ENCODE measurements at places on chromosomes 4 and X. TPM values are rescaled to one million over a fixed set of nuclear protein-coding genes. Genes with fewer than 3 reads are reported as not detected.

- no peak for DNase-seq
- no peaks in the 10 kb centered on the region for H3K36me3 ChIP-seq
- no peak overlapping the region for H3K27ac ChIP-seq
- no peak overlapping the region for H3K4me3 ChIP-seq
Observed at GRCh38 chrX:84634201-84634782, 132.0 kb upstream of the HDX start.

GRCh38 chr4:119284876-119285780 lies 36.8 kb downstream of the FABP2 start:
- peaks cover 32% of the 10 kb centered on the region for H3K4me1 ChIP-seq
- H3K27ac ChIP-seq: peak overlapping the region; percentile 10
- peak; percentile 44 for DNase-seq
- H3K4me3 ChIP-seq: peak overlapping the region; percentile 66

- no peaks in the 10 kb centered on the region for H3K36me3 ChIP-seq
- H3K4me3 ChIP-seq: no peak overlapping the region
- H3K4me1 ChIP-seq: peaks cover 17% of the 10 kb centered on the region
Observed at GRCh38 chrX:17021851-17022604, 75.6 kb downstream of the REPS2 start.

GRCh38 chr4:9602389-9602914 lies 158.2 kb downstream of the DEFB131A start:
- H3K4me3 ChIP-seq: no peak overlapping the region
- H3K27ac ChIP-seq: no peak overlapping the region
- no peaks in the 10 kb centered on the region for H3K4me1 ChIP-seq
- no peaks in the 10 kb centered on the region for H3K36me3 ChIP-seq

DNA sequence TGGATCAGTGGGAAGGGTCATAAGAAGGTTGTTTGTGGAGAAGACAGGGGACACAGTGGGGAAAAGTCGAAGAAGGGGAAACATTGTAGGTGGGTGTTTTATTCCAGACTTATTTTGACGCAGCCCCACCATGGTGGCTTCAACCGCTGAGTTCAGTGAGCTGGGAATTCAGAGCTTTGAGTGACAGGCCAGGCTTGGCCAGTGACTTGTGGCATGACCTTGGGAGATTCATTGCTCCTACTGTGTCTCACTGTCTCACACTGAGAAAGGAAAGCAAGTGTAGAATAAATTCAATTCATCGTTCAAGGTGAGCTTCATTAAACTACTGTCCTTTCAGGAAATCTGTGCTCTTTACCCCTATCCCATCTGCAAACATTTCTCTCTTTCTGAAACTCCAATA lies 47.4 kb upstream of the SOD3 start:
- H3K36me3 ChIP-seq: no peaks in the 10 kb centered on the region
- no peak overlapping the region for H3K27ac ChIP-seq
- H3K27me3 ChIP-seq: no peaks in the 10 kb centered on the region
- peaks cover 7% of the 10 kb centered on the region for H3K4me1 ChIP-seq

GRCh38 chr4:166501941-166502382 lies 628.9 kb downstream of the TLL1 start:
- no peak overlapping the region for H3K4me3 ChIP-seq
- H3K27me3 ChIP-seq: no peaks in the 10 kb centered on the region
- no peaks in the 10 kb centered on the region for H3K4me1 ChIP-seq
- H3K36me3 ChIP-seq: no peaks in the 10 kb centered on the region
- no peak overlapping the region for H3K27ac ChIP-seq
- peak; percentile 7 for DNase-seq

GRCh38 chr4:10666616-10667015 lies 18.0 kb downstream of the CLNK start:
- H3K36me3 ChIP-seq: no peaks in the 10 kb centered on the region
- peaks cover 37% of the 10 kb centered on the region for H3K27me3 ChIP-seq
- H3K4me1 ChIP-seq: no peaks in the 10 kb centered on the region
- no peak for DNase-seq
- H3K4me3 ChIP-seq: no peak overlapping the region
- H3K27ac ChIP-seq: no peak overlapping the region

- no peak overlapping the region for H3K4me3 ChIP-seq
- DNase-seq: no peak
- no peak overlapping the region for H3K27ac ChIP-seq
- no peaks in the 10 kb centered on the region for H3K27me3 ChIP-seq
- H3K4me1 ChIP-seq: peaks cover 14% of the 10 kb centered on the region
Observed at GRCh38 chrX:129736491-129736890, 2.3 kb upstream of the XPNPEP2 start.

- DNase-seq: peak; percentile 31
- H3K36me3 ChIP-seq: no peaks in the 10 kb centered on the region
- H3K4me1 ChIP-seq: peaks cover 12% of the 10 kb centered on the region
- H3K27ac ChIP-seq: no peak overlapping the region
- no peaks in the 10 kb centered on the region for H3K27me3 ChIP-seq
Observed at GRCh38 chrX:120514236-120514635, 45.1 kb upstream of the LAMP2 start.

- H3K4me1 ChIP-seq: peaks cover 9% of the 10 kb centered on the region
- 0 out of 2 replicates have a peak, but pooled peaks cover 6% of the 10 kb centered on the region for H3K36me3 ChIP-seq
- no peaks in the 10 kb centered on the region for H3K27me3 ChIP-seq
- DNase-seq: peak; percentile 22
- H3K4me3 ChIP-seq: no peak overlapping the region
- H3K27ac ChIP-seq: no peak overlapping the region
Observed at GRCh38 chr4:26916195-26916594, 55.6 kb downstream of the STIM2 start.

GRCh38 chrX:65772842-65773241 lies 105.4 kb downstream of the MSN start:
- no peak for DNase-seq
- no peak overlapping the region for H3K4me3 ChIP-seq
- no peaks in the 10 kb centered on the region for H3K27me3 ChIP-seq
- no peaks in the 10 kb centered on the region for H3K4me1 ChIP-seq

- peak; percentile 23 for DNase-seq
- no peak overlapping the region for H3K4me3 ChIP-seq
- H3K36me3 ChIP-seq: no peaks in the 10 kb centered on the region
- H3K27me3 ChIP-seq: peaks cover 7% of the 10 kb centered on the region
- no peak overlapping the region for H3K27ac ChIP-seq
- no peaks in the 10 kb centered on the region for H3K4me1 ChIP-seq
Observed at GRCh38 chr4:108492816-108493595, 127.4 kb upstream of the RPL34 start.

Gene GPC3
- not detected for total RNA-seq

Gene SSX2
- total RNA-seq: not detected

Gene ASB12
- not detected for total RNA-seq

Gene PAGE2B
- total RNA-seq: not detected

All from GM23248 (cell line).